ENCODE measurements at places on chromosomes 3 and 15. TPM values are rescaled to one million over a fixed set of nuclear protein-coding genes. Genes with fewer than 3 reads are reported as not detected.

The C3orf22 gene
- total RNA-seq = not detected

The GOLGA8O gene
- 2.1 TPM for total RNA-seq

The KLHL40 gene
- total RNA-seq = not detected

The COL8A1 gene
- 358 TPM for total RNA-seq

DNA sequence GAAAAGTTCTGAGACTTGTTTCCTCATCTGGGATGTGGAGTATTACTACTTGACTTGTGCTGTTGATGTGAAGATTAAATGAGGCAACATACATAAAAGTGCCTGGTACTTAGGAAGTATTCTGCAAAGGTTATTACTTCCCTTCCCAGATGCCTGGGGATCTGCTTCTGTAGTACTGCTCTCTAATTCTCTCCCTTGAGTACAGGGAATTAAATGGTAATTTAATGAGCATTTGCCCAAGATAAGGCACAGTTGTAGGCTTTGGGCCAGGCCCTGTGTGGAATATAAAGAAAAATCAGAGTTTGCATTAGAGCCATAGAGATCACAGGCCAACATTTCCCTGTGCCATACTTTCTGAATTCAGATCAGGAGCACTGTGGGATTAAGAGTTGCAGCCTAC, 84.4 kb downstream of the LARS2 start:
- DNase-seq = no peak

GRCh38 chr3:160869825-160870224, 113.8 kb downstream of the PPM1L start:
- DNase-seq = no peak

- no peak for DNase-seq
Observed at GRCh38 chr3:78273326-78273725, 1233.4 kb downstream of the ROBO2 start.

GRCh38 chr15:61724251-61724939, 335.9 kb downstream of the VPS13C start:
- DNase-seq = no peak

GRCh38 chr15:58361273-58361759, 70.5 kb upstream of the LIPC start:
- no peak for DNase-seq

GRCh38 chr3:83524901-83525300, 1433.9 kb upstream of the CADM2 start:
- no peak for DNase-seq

GRCh38 chr3:126290325-126290724, 66.9 kb downstream of the KLF15 start:
- DNase-seq = no peak

DNA sequence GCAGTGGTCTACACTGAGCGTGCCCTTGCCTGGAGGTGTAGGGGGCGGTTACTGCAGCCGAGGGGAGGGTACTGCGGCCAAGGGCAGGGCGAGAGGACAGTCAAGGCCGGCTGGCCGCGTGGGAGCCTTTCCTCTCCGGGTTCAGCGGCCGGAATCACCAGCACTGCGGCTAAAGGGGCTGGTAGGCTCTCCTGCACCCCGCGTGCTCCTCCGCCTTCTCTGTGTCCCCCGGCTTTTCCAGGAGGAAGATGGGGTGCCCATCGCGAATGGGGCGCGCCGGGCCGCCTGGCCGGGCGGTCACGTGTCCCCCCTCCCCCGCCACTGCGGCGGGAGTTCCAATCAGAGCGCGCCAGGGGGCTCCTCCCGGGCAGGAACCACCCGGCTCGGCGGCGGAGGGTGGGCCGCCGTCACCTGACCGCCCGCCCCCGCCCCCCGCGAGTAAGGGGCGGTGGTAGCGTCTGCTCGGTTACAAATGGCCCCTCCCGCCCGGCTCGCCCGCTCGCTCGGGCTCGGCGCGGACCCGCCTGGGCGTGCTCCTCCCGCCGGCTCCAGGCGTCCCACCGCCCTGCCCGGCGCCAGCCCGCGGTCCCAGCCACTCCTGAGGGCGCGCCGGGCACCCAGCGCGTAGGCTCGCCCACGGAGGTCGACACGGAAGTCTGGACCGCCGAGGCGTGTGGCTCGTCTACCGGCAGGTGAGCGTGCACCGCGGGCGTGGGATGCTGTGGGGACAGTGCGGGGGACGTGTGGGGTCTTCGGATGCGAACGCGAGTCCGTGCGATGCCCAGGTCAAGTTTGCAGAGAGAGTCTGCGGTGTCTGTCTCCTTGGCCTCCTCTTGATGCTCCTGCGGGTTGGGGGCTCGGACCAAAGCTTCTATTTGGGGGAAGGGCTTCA, 242.6 kb upstream of the TOPAZ1 start:
- peak; percentile 6 for DNase-seq

GRCh38 chr3:177146646-177147045, 50.6 kb downstream of the TBL1XR1 start:
- no peak for DNase-seq

DNA sequence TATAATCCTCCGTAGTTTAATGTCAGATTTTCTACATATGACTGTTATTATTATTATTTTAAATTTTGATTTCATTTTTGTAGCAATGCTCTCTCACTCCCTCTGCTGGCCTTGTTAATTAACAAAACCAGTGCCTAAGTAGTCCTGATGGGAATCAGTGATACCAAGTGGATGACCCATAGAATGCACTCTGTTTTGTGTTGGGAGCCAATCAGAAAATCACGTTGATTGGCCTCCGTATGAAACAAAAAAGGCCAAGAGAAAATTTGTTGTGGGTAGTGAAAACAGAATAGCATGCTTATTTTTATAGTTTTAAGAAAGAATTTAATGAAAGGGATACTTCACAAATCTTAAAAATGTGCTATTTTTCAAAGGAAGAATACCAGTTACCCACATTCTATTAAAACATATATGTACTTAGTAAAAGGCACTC, 34.4 kb upstream of the MEIS2 start:
- DNase-seq = peak; percentile 53

- no peak for DNase-seq
Observed at GRCh38 chr3:78834910-78835309, 932.9 kb downstream of the ROBO1 start.

- no peak for DNase-seq
Observed at GRCh38 chr3:88773766-88774165, 333.7 kb upstream of the EPHA3 start.

GRCh38 chr3:85594676-85595075, 635.9 kb downstream of the CADM2 start:
- no peak for DNase-seq

DNA sequence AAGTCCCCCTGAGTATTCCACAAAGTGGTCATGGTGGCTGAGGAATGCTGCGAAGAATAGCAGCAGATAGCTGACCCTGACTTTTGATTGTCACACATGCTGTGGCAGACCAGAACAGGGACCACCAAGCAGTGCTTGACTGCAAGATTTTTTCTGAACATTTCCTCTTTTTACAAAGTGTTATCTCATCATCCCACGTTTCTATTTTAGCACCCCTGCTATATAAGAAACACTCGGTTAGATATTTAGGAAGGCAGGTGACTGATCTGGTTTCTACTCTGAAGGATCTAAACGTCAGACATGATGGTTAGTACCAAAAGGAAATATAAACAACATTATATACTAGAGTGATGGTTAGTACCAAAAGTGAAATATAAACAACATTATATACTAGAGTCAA, 9.1 kb downstream of the SLC25A26 start:
- no peak for DNase-seq

GRCh38 chr15:37793851-37794250, 140.6 kb upstream of the TMCO5A start:
- DNase-seq = peak; percentile 4

GRCh38 chr3:8103954-8104353, 397.7 kb upstream of the LMCD1 start:
- DNase-seq = no peak

DNA sequence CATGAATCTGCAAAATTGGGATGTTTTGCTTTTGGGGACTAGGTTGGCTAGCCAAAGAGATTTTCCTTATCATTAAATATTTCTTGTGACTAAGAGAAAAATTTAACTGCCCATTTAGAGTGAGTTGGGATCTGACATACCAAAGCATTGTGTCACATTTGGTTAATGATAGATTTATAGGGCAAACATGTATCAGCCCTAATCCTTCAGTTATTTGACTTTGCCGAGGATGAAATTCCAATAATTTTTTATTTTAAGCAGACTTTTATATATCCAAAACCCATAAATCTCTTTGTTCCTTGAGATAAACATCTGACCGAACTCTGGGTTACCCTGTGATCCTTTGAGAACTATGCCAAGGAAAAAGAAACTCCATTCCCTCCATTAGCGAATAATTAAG, 218.9 kb downstream of the CDIN1 start:
- peak; percentile 11 for DNase-seq

- DNase-seq = peak; percentile 41
Observed at GRCh38 chr15:78050826-78051225, 26.7 kb downstream of the TBC1D2B start.

DNA sequence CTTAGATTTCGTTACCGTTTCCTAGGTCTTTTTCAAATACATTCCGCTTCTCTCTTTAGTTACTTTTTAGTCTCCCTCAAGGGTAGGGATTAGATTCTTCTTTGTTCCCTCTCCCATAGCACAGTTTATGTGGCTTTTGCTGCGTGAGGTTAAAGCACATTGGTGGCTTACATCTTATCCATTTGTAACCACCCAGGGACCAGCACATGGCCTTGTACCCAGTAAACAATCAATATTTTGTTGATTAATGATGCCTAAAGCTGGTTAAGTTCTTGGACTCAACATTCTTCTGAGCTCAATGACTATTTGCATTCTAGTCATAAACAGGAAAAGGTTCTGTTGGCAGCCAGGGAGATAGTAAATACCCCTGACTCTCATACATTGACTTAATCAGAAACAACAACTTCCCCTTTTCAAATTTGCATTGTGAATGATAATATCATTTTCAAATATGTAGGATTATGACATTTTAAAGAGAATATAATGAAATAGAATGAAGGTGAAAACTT, 60.2 kb downstream of the CACNA1D start:
- no peak for DNase-seq

- DNase-seq = peak; percentile 28
Observed at GRCh38 chr3:129439226-129439816, 427 bp downstream of the MBD4 start.

DNA sequence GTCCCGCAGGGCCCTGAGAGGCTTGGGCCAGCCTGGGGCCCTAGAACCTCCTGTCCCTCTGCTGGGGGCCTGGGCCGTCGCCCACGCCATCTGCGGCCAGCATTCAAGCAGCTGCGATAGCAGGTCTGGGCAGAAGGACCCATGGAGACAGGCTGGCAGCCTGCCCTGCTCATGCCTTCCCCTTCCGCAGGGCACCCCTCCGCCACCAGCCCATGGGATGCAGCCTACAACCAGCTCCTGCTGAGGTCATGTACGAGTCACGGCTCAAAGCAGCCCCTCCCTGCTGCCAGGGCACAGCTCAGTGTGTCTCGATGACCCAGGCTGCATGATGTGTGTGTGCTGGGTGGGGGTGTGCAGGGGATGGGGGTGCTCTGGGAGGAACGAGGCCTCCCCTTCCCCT, 27.8 kb downstream of the DUSP7 start:
- no peak for DNase-seq

DNA sequence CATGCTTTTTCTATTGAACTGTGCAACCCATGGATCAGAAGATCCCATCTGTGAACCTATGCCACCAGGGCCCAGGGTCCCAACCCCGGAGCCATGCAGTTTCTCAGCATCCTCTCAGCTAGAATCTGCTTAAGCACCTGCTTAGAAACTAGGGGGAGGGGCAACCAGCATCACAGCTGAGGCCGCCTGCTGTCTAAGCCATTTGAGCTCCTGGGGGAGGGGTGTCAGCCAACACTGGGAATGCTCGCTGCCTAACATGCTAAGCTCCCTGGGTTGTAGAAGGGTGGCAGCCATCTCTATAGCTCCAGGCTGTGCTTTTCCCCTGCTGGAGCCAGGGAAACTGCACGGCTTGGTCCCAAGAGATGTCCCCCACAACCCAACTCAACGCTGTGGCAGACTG, 322.8 kb downstream of the EDEM1 start:
- DNase-seq = no peak

DNA sequence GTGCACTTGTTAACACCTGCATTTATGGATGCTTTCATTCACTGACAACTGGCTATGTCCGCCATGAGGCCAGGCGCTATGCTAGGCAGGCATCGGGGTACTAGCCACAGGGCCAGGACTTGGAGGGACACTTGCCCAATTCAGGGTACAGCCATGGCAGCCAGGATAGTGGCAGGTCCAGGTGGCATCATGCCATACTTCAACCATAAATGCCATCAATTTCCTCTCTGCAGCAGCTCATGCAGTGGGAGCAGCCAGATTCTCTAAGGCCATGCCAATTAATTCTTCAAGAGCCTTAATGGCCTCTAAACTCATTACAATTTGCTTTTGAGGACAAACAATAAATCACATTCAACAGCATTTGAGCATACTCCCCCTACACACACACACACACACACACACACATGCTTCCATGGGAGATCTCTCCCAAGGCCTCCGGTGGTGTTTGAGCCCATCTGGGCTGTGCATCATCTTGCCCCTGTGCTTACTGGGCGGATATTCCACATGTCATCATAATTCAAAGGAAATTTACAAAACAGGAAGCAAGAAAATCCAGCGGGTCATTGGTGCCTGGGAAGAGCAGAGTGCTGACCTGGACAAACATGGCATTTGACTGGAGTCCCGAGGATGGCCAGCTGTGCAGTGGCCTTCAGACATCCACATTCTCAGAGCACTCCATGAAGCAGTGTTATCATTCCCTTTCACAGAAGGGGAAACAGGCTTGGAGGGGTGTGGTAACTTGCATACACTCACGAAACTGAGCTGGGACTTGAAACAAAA, 109.1 kb downstream of the IQSEC1 start:
- DNase-seq = peak; percentile 70

GRCh38 chr3:8206971-8207617, 294.5 kb upstream of the LMCD1 start:
- DNase-seq = no peak

DNA sequence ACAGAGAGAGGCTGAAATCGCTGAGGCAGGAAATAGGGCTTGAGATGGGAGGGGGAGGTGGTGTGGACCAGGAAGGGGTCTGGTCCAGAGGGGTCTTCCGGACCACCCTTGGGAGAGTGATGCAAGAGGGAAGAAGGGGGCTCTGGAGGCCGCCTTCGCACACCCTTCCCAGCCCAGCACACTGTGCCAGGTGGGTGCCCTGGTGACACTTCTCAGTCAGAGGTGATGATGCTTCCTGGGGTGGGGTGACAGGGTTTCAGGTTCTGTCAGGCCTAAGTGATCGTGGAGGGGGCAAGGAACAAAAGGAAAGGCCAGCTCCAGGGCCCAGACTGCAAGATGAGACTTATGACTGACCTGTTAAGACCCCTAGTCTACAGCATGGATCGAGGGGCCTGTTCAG, 12.7 kb downstream of the SEMA3G start:
- no peak for DNase-seq

DNA sequence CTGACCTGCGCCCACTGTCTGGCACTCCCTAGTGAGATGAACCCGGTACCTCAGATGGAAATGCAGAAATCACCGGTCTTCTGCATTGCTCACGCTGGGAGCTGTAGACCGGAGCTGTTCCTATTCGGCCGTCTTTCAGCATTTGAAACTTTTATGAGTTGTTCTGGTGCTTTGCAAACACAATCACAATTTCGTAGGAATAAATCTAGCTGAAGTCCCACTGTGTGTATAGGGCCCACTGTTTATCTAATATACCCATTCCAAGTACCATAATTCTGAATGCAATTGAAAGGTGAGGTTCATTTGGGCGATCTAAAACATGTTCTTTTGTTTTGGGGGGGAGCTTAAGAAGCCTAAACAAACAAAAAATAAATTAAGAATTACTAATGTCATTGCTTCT, 572.1 kb downstream of the FGF12 start:
- no peak for DNase-seq

GRCh38 chr3:134068429-134068828, 38.7 kb upstream of the SLCO2A1 start:
- no peak for DNase-seq

GRCh38 chr15:64586259-64586870, 126.0 kb downstream of the ZNF609 start:
- no peak for DNase-seq

- no peak for DNase-seq
Observed at GRCh38 chr3:174938102-174938501, 79.0 kb downstream of the NAALADL2 start.

All from endothelial cell of umbilical vein (primary cell).